NCI-H1092 (cell line): ENCODE measurements at places on chromosomes 1 and 21.

GRCh38 chr21:37546949-37547614, 180.5 kb downstream of the DYRK1A start:
- DNase-seq: no peak

- no peak for DNase-seq
Observed at GRCh38 chr1:3676581-3677470, 24.5 kb downstream of the TP73 start.

GRCh38 chr1:100612540-100612939, 74.6 kb downstream of the GPR88 start:
- no peak for DNase-seq

GRCh38 chr1:30414851-30415165, 308.6 kb downstream of the MATN1 start:
- no peak for DNase-seq

DNA sequence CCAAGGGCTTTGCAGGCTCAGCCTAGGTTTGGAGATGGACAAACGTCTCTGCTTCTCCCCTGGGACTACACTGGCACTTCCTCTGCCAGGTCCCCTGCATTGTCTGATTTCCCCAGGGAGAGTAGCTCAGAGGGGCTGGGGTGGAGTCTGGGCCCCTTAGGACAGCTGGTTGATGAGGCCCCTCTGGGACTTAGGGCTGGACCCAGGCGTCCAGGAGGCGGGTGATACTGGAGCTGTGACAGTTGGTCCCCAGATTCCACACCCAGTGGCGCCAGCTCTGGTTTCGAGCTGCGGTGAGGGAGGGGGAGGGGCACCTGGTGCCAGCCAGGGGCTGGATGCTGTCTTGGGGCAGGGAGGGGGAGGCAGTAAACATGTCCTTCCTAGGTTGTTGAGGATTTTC, 7.4 kb upstream of the MEX3A start:
- no peak for DNase-seq

DNA sequence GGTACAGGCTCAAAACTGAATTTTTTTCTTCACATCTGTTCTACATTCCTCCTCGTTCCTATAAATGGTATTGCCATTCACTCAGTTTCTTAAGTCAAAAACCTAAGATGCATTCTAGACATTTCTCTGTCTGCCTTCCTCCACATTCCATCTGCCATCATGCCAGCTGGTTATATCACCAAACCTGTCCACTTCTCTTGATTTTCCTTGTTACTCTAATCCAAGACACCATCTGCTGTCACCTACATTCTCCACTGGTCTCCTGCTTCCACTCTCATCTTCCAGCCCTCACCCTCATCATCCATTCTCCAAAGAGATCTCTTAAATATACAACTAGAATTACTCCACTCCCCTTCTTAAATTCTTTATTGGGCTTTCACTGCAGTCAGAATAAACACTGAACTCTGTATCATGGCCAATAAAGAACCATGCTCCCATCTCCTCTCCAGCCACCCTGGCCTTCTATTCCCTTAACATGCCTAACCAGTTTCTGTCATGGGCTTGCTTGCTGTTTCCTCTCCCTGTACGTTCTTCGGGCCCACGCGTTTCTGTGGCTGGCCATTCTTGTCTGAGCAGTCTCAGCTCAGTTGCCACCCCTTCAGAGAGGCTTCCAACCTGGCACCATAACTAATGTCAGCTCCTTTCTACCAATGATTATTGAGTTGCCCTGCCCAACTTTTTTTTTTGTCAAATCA, 278.3 kb downstream of the ST6GALNAC3 start:
- no peak for DNase-seq

GRCh38 chr1:25208092-25208491, 24.2 kb downstream of the SYF2 start:
- DNase-seq: no peak
